H1 (cell line): ENCODE measurements at places on chromosomes 7 and 10.

GRCh38 chr10:82922755-82923154 is 1047.8 kb downstream of the NRG3 start:
- no peak for DNase-seq

DNA sequence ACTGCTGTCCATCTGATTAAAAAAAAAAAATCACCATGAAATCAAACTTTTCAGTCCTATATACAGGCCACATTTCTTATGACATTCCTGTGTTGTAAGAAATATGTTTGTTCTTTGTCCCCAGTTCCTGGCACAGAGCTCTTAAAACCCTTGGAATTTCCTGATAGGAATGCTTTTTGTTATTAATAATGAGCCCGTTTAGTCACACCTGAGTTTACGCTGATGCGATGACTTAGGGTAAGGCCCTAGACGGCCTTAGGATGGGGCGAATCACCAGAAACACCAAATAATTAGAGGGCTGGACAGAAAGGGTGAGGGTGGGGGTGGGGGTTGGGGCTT is 17.5 kb downstream of the TSPAN15 start:
- DNase-seq, result no peak

DNA sequence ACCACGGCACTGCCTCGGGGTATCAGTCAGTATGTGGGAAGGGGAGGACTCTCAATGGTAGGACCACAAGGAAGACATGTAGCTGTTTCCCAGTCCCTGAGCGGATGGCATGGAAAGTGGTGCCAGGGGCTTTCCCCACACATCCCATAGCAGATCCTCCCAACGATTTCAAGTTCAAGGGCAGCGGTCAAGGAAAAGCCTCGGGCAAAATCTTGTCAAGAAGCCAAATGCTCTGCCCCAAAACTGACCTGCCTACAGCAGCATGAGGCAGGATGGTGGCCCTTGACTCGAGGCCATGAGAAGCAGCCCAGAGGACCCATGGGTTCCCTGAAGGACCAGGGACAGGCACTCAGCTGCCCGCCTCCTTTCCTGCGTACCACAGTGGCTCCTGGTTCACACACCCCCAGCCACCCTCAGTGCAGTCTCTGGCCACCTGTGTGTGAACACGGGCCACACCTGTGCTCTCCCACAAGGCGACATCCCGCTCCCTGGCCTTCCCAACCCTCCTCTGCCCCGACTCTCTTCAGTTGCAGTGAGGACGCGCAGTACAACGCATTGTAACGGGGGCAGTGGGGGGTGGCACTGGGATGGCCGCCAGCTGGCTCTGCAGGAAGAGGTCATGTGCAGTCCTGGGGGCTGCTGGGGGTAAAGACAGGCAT is 43.6 kb downstream of the CTBP2 start:
- no peak for DNase-seq

- DNase-seq, result no peak
Measured at GRCh38 chr10:16777473-16778370, 39.5 kb downstream of the RSU1 start.

DNA sequence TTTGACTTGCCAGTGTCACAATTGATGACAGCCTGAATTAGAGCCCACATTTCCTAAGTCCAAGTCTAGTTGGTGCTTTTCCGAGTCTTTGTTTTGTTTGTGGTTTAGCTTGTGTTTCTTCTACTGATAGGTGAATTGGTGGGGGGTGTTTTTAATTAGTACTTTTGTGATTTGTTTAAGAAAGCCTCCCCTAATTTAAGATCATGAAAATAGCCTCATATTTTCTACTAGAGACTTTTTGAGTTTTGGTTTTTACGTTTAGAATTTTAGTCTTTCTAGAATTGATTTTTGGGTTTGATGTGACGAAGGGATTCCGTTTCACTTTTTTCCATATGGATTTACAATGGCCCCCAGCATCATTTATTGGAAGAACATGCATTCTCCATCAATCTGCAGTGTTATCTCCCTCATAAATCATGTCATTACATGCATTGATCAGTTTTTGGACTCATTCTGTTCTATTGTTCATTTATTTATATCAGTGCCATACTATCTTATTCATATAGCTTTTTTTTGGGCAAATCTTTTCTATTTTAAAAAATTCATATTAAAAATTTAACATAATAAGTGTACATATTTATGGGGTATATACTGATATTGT is 32.8 kb downstream of the BTRC start:
- no peak for DNase-seq

GRCh38 chr10:102949916-102950315 is 31.8 kb downstream of the CNNM2 start:
- DNase-seq, result no peak

GRCh38 chr10:133438711-133439273 is 14.4 kb upstream of the SPRN start:
- no peak for DNase-seq

DNA sequence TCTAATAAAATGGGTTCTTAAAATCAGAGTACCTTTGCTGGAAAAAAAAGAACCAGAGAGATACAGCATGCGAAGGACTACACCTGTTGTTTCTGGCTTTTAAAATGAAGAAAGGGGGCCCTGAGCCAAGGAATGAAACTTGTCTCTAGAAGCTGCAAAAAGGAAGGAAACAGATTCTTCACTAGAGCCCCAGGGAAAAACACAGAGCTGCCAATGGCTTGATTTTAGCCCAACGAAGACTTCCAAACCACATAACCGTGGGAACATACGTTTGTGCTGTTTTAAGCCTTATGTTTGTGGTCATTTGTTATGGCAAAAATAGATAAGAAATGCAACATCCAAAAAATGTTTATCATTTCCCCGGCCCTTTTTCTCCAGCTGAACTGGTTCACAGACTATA is 780.0 kb downstream of the SORCS1 start:
- DNase-seq, result no peak
